ENCODE measurements at places on chromosomes 13 and 19.

DNA sequence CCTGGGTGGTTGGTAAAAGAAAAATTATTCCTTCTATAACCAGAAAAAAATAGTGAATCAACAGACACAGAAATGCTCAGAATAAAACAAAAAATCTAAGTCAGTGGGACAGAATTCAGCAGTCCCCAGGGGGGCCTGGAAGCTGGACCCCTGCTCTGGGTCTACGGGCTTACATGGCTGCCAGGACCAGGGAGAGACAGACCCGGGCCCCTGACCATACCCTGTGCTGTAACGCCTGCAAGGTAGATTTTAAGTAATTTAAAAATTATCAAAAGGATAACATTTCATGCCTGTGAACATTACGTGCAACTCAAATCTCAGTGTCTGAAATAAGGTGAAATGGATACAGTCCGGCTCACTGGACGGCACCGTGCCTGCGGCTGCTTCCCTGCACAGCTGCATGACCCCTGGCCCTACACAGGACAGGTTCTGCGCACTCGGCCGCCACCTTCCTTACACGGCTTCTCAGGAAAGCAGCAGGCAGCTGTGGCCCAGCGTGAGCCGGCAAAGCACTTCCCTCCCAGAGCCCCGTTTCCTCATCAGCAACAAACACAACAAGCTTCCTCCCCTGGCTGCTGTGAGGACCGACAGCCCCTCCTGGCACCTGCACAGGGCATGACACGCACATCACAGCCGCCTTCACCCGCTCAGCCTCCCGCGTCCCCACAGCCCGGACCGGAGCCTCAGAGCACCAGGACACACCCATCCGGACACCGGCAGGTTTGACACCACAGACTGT, 22.2 kb downstream of the RASA3 start:
- no peak for DNase-seq

- peak; percentile 16 for DNase-seq
Measured at GRCh38 chr13:35720690-35721554, 244.4 kb upstream of the MAB21L1 start.

GRCh38 chr19:7861619-7862412, 12.4 kb downstream of the PRR36 start:
- no peak for DNase-seq

DNA sequence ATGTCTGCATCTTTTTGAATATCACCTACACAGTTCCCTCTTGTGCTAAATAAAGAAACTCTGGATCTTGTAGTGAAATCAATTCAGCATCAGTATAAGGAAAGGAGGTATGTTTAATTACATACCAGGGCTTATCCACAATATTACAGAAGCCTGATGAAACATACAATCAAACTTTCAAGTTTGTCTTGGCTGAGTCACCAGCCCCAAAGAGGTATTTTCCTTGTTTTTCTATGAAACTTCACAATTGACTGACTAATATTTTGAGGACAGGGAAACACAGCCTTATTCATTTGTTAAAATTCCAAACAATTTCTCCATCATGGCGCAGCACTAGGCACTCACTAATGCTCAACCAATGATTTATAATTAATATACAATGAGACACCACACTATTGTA, 952.4 kb downstream of the PCDH17 start:
- DNase-seq = no peak

DNA sequence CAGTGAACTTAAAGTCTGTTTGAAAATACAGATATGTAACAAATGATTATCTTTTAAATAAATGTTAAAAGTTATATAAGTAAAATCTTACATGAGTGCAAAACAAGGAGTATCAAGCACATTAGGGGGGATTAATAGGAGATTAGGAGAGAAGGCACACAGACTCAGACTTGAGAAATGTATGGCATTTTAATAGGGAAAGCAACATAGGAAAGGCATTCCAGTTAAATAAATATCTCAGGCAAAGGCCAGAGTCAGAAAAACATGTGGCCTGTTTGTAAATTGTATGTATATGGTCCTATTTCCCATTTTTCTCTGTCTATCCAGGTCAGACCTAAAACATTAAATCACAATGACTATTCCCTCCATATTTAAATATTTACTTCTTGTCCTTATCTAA, 462.7 kb downstream of the GPC6 start:
- no peak for DNase-seq

GRCh38 chr19:35138305-35138892, at the start of gene FXYD1:
FXYD1 (plus strand) TSS chr19:35138824; CDS start chr19:35140080, 1,256 bp downstream.
- DNase-seq = no peak

GRCh38 chr13:20637811-20638210, 65.7 kb upstream of the IL17D start:
- DNase-seq = no peak

- DNase-seq = no peak
Measured at GRCh38 chr13:112596235-112596634, 8.3 kb upstream of the TUBGCP3 start.

DNA sequence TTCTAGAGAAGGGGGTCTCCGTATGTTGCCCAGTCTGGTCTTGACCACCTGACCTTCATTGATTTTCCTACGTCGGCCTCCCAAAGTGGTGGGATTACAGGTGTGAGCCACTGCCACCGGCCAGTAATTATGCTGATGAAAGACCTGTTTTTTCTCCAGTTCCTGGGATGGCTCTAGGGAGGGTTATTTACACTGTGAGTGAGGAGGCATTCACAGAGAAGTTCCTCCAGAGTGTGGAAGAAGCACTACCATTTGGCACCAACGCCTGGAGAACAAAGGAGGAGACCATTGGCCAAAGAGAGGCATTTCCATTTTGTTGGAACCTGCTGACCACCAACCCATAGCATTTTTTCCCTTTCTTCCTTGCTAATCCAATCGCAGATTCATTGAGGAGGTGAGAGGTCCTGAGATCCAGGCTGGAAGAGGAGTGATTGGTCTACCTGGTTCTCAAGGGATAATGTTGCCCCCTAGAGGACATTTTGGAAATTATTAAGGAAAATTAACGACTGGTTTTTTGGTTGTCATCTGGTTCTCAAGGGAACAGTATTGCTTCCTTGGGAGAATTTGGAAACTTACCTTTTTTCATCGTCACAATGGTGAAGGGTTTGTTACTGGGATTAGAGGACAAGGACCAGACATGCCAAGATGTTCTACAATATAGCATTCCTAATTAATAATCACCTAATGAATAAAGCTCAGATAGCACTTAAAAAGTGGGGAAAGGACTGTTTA, 5.5 kb upstream of the SAE1 start:
- DNase-seq = peak; percentile 80

- DNase-seq = no peak
Measured at GRCh38 chr19:24178207-24178606, 91.2 kb downstream of the ZNF254 start.

- peak; percentile 45 for DNase-seq
Measured at GRCh38 chr13:113448885-113449692, 4.2 kb downstream of the ADPRHL1 start.

DNA sequence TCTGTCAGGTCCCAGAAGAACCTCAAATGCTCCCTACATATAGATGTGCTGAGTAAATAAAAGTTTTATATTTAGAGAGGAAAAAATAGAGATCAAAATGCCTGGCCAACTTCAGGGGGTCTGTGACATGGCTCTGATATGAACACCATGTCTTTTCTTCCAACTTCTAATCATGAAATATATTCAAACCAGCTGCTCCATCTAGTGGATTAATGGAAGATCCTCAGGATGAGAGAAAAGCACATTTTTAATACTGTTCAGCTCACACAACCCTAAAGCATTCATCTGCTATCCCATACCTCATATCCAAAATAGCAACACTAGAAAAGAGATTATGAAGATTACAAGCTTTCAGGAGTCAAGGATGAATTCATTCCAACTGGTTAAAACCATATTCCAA, 56.0 kb upstream of the DOCK9 start:
- no peak for DNase-seq

DNA sequence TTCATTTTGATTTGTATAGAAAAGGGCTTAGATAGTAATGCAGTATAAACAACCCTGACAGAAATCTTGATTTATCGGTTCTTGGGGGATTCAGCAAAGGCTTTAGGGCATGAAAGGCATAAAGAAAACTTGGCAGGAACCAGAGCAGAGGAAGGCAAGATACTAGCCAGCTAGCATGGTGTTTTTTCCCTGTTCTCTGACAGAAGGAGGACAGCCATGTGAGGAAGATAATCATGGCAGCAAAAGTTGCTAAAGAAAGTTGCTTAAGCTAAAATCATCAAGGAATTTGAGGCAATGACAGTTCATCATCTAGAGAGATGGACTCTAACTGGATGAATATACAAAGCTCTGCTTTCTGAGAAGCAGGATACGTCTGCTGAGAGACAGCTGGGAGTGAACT, 294.1 kb downstream of the KCNRG start:
- no peak for DNase-seq

- no peak for DNase-seq
Measured at GRCh38 chr13:106597186-106597585, 29.2 kb upstream of the ARGLU1 start.

GRCh38 chr13:114067381-114067885, 65.0 kb downstream of the RASA3 start:
- no peak for DNase-seq

DNA sequence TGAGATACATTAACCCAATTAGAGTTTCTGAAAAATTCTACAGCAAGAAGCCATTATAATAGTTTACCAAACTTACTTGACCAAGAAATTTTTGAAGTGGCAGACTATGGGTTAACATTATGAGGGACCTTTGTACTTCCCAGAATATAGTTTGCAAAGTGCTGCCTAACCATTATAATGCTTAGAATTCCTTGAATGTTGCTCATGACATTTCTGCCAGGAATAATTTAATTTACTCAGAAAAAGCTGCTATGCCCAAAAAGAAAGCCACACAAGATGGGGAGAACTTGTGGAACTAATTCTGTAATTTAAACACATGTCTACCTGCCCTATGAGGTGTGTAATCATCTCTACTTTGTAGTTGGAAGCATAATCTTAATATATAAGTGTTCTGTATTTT, 58.1 kb upstream of the MYCBP2 start:
- DNase-seq = no peak

GRCh38 chr13:63408331-63409189, 1992.9 kb upstream of the PCDH20 start:
- DNase-seq = no peak

GRCh38 chr13:27920677-27921420, 1.0 kb downstream of the PDX1 start:
- no peak for DNase-seq

GRCh38 chr19:58227964-58228584, 640 bp upstream of the ZNF544 start:
- no peak for DNase-seq

GRCh38 chr13:33150126-33150525, 133.9 kb downstream of the KL start:
- DNase-seq = no peak

- no peak for DNase-seq
Measured at GRCh38 chr13:27403203-27403678, 21.2 kb upstream of the GTF3A start.

GRCh38 chr13:66128692-66129269, 1101.4 kb downstream of the PCDH9 start:
- DNase-seq = no peak

- DNase-seq = no peak
Measured at GRCh38 chr19:18456974-18457373, 19.0 kb upstream of the ISYNA1 start.

GRCh38 chr19:48252609-48253008, 3.1 kb downstream of the CARD8 start:
- no peak for DNase-seq

DNA sequence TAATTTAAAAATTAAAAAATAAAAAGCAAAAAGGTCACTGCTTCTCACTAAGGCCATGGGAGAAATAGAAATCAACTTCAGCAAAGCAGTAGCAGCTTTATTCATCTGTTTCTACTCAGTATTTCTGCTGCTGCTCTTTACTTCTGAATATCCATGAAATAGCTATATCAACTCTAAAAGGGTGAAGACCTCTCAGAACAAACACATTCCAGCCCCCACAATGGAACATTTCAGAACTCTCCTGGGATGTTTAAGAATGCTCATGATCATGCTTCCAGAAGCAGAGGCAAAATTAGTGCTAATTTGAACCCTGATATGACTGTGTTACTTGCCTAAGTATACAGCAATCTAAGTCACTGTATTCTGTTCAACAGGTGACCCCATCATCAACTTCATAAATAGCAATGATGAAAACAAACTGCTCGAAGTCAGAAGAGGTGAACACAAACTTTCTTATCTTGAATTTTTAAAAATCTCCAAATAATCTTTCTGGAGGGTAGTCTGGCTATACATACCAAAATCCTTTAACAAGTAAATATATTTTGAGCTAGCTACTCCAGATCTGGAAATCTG, 29.6 kb upstream of the DOCK9 start:
- no peak for DNase-seq

DNA sequence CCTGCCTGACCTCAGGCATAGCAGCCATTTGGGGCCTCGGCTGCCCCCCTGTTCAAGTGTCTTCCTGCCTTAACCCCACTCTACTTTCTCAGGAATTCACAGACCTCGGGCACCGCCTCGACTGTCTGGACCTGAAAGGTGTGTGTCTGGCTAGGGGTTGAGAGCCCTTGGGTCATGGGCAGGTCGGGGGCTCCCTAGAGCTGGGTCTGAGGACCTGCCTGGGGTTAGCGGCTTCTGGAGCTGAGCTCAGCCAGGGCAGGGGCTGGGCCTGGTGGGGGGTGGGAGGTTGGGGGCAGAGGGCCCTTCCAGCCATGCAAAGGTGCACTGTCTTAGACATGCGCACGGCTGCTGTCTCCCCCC, 20.7 kb downstream of the NKPD1 start:
- DNase-seq = no peak

DNA sequence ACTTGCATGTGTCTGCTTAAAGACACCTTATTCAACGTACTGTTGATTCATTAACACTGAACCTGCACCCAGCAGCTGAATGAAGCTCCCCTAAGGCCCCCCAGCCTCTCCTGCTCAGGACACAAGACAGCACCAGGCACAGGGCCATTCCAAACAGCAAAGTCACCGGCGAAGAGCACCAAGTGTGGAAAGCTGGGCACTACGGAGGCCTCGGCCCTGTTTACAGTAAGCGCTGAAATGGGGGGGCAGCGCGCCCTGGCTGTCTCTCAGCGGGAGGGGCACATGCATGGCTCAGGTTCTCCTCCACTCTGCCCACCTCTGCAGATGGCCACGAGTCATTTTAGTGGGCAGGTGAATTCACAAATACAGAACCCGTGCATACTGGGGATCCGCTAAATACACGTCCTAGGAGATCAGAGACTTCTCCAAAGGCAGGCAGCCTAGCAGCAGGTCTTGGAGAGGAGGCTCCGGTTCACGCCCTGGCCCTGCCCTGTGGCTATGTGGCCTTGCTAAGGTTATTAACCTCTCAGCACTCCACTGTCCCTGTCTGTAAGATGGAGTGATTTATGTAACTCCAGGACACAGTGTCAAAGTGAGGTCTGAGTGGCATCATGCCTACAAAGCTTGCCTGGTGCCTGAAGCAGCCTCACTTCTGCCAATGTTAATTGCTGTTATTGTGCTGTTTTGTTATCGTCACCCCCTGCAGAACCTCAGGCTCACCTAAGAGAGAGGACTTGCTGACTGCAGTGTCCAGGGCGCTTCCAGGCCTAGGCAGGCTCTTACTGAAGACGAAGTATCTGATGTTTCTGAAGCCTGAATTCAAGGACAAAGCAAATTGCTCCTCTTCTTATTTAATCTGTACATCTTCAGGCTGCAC, 207.4 kb upstream of the SOX1 start:
- DNase-seq = no peak

- DNase-seq = no peak
Measured at GRCh38 chr19:51509823-51510660, 8.4 kb upstream of the SIGLEC12 start.
